Hypothalamus (tissue), 51 donors: ENCODE measurements at places on chromosomes 1 and 21.

DNA sequence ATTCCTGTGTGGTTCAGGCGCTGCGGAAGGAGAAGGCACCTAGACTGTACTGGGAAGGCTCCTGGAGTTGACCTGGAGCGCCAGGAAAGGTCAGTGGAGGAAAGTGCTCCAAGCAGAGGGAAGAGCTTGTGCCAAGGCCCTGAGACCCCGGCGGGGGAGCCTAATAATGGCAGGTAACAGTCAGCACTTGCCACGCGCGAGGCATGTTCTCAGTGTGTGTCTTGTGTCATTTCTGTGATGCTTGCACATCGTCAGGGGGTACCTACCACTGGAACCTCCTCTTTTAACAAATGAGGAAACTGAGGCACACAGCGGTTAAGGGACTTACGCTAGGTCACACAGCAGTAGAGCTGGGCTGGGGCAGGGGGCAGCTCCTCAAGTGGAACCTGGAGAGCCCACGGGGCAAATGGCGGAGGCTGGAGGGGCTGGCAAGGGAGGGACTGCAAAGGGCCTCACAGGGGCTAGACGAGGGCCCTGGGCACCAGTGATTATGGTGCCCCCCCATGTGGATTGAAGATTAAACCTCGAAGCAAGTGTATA lies 976 bp upstream of the BMP8B start:
- no peak for DNase-seq

- DNase-seq = no peak
These were observed 40.5 kb upstream of the CAPZB start for GRCh38 chr1:19525607-19526545.

GRCh38 chr1:183543619-183544204 lies 46.5 kb downstream of the NCF2 start:
- DNase-seq = no peak

GRCh38 chr1:29451368-29451892 lies 215.1 kb downstream of the PTPRU start:
- no peak for DNase-seq

- no peak for DNase-seq
These were observed 105.4 kb downstream of the PRDM2 start for GRCh38 chr1:13805431-13805830.
